Stimulated activated CD4-positive, alpha-beta T cell treated with anti-CD3 and anti-CD28 coated beads, TNF-alpha, amount 100 ng/mL, for 1 hour (primary cell): ENCODE measurements at places on chromosomes 16 and 17.

GRCh38 chr17:2637422-2637821 lies 44.0 kb downstream of the PAFAH1B1 start:
- no peak for DNase-seq

DNA sequence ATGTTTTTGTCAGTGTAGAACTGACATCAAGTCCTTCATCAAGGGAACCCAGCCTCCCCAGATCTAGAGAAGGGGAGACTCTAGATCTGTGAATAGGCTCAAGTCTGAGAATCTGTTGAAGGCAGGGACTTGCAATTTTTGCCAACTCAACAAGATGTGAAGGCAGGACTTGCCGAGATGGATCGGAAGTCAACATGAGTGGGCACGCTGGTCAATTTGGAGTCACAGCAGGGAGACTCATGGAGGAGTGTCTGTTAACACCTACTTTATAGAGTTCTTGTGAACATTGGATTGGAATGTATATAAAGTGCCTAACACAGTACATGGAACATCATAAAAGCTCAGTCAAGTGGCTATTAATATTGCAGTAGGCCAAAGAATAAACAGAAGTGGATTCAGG lies 10.0 kb downstream of the ZNF689 start:
- DNase-seq: no peak

- no peak for DNase-seq
Measured at GRCh38 chr17:16887523-16888095, 84.3 kb downstream of the TNFRSF13B start.

GRCh38 chr17:65413390-65413789 lies 148.1 kb downstream of the AXIN2 start:
- no peak for DNase-seq

GRCh38 chr16:27754788-27755690 lies 205.1 kb downstream of the KATNIP start:
- DNase-seq: no peak

- no peak for DNase-seq
Measured at GRCh38 chr17:16189791-16190348, 25.5 kb downstream of the NCOR1 start.

GRCh38 chr16:48511716-48512115 lies 98.3 kb downstream of the N4BP1 start:
- DNase-seq: no peak

DNA sequence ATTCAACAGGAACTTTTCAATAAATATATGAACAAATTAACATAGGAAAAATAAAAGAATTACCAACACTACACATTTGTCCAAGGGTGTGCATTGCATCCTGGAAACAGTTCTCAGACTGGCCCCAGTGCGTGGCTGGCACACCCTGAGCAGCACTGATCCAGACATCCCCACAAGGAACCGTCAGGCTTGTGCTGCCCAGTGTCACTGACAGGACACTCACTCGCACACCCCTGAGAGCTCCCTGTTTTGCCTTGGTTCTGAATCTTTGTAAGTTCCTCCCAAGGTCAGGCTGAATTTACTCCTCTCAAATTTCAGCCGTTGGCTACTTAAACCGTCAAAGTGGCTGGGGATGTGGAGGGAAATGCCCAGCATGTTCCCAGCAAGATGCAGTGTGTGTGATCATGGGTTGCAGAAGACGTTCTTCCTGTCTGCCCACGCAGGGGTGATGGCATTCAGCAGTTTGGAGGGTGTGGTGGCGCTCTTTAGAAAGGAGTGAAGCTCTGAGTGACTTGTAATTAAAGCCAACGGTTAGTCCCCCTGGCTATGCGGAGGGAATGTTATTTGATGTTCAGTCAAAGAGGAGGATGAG lies 1.7 kb downstream of the MT2A start:
- peak; percentile 54 for DNase-seq

- DNase-seq: no peak
Measured at GRCh38 chr17:60750640-60751039, 73.0 kb downstream of the BCAS3 start.

GRCh38 chr16:11072420-11073153 lies 128.2 kb downstream of the CLEC16A start:
- DNase-seq: no peak

GRCh38 chr16:56748826-56749225 lies 18.9 kb downstream of the NUP93 start:
- no peak for DNase-seq

- DNase-seq: no peak
Measured at GRCh38 chr16:69827524-69827923, 65.4 kb downstream of the WWP2 start.

DNA sequence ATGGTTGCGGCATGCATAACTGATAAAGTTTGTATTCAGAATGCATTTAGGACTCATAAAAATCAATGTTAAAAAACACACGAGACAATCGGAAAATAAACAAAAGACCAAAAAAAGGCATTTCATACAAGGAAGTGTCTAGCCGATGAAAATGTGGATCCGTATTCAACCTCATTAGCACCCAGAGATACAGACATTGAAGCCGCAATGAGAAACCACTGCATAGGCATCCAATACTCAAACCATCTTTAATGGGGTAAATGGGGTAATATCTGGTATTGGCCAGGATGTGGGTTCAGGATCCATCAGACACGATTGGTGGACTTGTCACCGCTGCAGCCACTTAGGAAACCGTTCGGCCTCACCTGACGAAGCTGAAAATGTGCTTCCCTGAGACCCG lies 47.4 kb upstream of the ENPP7 start:
- no peak for DNase-seq

- no peak for DNase-seq
Measured at GRCh38 chr17:59342681-59343131, 11.3 kb downstream of the YPEL2 start.

DNA sequence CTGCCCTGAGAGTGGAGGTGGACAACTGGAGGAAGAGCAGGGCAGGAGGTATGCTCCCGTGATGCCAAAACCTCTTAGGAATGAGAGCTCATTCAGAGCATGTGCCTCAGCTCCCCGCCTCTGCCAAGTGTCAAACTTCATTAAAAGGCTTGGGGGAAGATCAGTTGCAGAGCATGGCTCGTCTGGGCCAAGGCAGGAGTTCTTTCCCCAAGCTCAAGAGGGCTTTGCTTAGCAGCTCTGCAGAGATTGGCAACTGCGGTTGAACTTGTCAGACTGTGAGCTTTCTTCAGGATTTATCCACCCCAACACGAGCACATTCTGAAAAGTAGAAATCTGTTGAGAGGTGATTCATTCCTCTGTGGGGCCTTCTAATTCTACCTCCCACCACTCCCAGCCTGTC lies 248.1 kb downstream of the HS3ST3A1 start:
- DNase-seq: no peak

GRCh38 chr16:70777496-70777895 lies 23.5 kb downstream of the VAC14 start:
- no peak for DNase-seq

- DNase-seq: no peak
Measured at GRCh38 chr17:1229349-1229899, 40.8 kb upstream of the BHLHA9 start.

- DNase-seq: no peak
Measured at GRCh38 chr17:55564081-55564480, 52.8 kb upstream of the SMIM36 start.

DNA sequence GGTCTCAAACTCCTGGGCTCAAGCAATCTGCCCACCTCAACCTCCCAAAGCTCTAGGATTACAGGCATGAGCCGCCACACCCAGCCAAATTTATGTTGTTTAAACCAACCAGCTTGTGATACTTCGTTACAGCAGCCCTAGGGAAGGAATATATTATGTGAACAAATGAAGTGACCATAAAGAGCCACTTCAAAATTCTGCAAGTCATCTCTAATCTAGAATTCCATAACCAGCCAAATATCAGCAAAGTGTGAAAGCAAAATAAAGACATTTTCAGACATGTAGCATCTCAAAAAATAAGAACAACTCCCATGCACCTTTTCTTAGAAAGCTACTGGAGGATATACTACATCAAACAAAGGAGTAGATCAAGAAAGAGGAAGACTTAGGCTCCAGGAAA lies 36.0 kb downstream of the AIPL1 start:
- DNase-seq: no peak

DNA sequence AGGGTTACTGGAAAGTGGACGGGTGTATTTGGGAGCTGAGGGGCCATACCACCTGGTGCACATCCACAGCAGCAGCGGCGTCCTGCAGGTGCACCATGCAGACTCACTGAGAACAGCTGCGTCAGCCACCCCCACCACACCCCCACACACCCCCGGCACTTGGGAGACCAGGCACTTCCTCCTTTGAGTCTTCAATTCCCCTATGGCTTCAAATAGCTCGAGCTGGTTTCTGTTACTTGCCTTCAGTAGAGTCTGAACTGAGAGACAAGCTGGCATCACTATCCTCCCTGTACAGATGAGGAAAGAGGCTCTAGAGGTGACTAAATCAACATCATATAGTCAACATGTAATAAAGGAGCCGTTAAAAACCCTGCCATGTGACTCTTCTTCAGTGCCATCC lies 15.4 kb downstream of the CUEDC1 start:
- DNase-seq: no peak
